PC-9 (cell line): ENCODE measurements at places on chromosomes 5 and 9. TPM values are rescaled to one million over a fixed set of nuclear protein-coding genes. Genes with fewer than 3 reads are reported as not detected.

- DNase-seq, result no peak
Measured at GRCh38 chr9:128249558-128249907, 26.3 kb downstream of the GOLGA2 start.

GRCh38 chr5:172820046-172820767 lies 13.8 kb upstream of the ERGIC1 start:
- no peak for DNase-seq

- no peak for DNase-seq
Measured at GRCh38 chr9:113359385-113359784, 10.0 kb downstream of the BSPRY start.

GRCh38 chr5:40615586-40616170 lies 64.0 kb upstream of the PTGER4 start:
- no peak for DNase-seq

DNA sequence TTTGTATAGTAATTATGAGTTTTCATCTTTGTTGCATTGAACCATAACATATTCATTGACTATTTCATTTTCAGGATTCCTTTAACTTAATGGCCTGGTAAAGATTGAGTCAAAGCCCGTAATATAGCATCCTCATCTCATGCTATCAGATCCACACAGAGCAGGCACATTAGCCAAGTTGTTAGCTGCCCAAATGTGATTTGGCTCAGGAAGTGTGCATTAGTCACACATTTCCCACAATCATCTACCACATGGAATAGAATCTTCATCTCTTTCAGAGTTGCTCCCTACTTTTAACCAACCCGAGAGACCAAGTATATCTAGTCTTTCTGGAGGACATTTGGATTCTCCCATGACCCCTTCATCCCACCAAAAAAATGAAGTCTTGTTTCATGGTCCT lies 481.0 kb upstream of the PTGER4 start:
- no peak for DNase-seq

DNA sequence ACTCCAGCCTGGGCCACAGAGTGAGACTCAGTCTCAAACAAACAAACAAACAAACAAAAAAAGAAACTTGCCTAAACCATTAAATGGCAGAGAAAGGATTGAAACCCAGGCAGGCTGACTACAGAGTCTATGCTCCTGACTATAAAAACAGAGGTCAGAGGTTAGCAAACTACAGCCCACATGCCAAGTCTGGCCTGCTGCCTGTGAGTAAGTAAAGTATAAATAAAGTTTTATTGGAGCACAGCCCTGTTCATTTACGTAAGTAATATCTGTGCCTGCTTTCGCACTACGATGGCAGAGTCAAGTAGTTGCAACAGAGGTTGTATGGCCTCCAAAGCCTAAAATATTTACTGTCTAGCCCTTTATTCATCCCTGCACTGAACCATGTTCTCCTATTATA lies 11.6 kb downstream of the POLR1E start:
- DNase-seq, result no peak

DNA sequence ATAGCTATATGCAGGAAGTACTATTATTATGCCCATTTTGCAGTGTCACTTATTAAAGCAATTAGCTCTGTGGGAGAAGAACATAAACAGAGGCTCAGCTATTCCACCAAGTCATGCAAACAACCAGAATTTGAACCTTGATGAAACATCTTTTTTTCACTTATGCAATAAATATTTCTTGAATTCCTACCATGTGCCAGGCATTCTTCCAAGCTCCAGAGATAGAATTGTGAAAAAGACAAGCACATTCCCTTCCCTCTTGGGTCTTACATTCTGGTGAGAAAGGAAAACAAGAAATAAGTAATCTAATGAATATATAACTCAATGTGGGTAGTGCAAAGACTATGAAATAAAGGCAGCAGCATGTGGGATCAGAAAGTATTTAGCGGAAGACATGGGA lies 32.1 kb upstream of the ADRB2 start:
- DNase-seq, result no peak

DNA sequence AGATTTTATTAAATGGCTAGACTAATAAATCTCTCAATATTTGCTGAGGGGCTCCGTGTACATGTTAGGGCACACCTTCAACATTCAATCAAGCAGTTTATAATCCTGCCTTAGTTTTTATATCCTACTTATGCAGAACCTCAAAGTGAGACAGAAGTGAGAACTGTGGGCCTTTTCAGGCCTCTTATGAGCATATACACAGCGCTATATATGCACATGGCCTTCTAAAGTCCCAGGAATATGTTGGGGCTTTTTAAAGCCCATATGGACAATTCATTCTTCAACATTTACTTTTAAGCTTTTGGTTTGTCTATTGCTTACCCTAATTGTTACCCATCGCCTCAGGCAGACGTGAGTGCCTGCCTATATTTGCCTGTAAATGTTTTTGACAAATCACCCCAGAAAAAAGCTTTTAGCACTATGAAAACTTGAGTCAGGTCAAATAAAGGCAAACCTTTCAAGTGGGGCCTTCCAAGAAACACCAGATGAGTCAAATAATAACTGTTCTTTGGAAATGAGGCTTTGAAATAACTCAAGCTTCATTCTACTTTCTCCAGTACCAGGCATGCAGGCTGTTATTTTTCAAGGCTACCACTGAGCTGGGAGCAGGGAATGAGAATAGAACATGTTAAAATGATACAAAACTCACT lies 58.2 kb downstream of the ESM1 start:
- no peak for DNase-seq

DNA sequence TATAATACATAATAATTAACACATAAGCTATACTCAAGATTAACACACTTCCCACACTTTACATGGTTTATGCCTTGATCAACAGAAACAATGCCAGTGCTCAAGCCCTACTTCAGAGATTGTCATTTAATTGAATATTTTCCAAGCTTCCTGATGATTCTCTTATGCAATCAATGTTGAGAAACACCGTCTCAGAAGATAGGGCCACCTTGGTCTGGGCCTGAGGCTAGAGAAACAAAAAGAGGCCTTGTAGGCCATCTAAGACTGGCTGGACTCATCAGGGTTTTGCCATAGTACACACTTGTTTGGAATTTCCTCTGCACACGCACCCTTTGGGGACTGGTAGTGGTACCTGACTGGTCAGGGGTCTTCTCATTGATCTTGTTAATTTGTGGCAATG lies 16.3 kb downstream of the C9orf152 start:
- DNase-seq, result peak; percentile 61

ADAMTS6 gene
- 1.4 and 2.1 TPM in 2 replicates for total RNA-seq

UGT3A1 gene
- total RNA-seq, result not detected in 2 replicates

DNA sequence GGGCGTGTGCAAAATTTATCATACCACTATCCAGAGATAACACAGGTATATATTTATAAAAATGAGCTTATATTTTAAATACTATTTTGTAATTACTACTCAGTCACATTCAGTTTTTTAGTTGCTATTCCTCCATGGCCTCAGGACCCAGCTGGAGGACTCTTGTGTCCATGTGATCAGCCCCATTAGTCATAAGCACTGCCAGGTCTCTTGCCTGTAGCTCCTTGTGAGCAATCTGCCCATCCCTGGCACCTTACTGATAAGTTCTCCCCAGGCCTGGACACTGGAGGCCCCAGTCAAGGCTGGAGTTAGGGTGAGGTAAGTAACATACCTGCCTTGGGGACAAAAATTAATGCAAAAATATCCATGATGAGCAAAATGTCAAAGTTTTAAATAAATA lies 29.5 kb upstream of the ADRB2 start:
- no peak for DNase-seq

- DNase-seq, result no peak
Measured at GRCh38 chr9:4760122-4760521, 19.1 kb upstream of the AK3 start.

DNA sequence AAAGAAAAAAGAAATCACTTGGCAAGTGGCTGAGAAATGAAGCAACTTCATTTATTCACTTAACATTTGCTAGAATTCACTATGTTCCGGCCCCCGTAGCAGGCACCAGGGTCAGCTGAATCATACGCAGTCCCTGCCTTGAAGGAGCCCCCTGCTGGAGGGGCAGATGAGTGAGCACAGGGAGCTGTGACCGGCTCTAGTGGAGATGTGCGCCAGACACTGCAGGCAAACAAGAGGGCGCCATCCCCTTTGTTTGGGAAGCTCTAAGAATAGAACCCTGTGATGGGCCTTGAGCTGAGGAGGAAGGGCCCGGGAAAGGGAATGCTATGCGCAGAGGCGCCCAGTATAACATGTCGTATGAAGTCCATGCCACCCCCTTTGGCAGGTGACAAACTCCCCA lies 20.2 kb upstream of the RPL26L1 start:
- peak; percentile 16 for DNase-seq

- DNase-seq, result no peak
Measured at GRCh38 chr5:13540168-13540750, 404.2 kb downstream of the DNAH5 start.

MED10 gene
- 81.8 and 82.0 TPM in 2 replicates for total RNA-seq

- DNase-seq, result peak; percentile 96
Measured at GRCh38 chr5:68433923-68434879, 218.6 kb downstream of the PIK3R1 start.

RAD17 gene
- 21.1 and 22.4 TPM in 2 replicates for total RNA-seq

STC2 gene
- total RNA-seq, result 42.2 and 63.5 TPM in 2 replicates

DNA sequence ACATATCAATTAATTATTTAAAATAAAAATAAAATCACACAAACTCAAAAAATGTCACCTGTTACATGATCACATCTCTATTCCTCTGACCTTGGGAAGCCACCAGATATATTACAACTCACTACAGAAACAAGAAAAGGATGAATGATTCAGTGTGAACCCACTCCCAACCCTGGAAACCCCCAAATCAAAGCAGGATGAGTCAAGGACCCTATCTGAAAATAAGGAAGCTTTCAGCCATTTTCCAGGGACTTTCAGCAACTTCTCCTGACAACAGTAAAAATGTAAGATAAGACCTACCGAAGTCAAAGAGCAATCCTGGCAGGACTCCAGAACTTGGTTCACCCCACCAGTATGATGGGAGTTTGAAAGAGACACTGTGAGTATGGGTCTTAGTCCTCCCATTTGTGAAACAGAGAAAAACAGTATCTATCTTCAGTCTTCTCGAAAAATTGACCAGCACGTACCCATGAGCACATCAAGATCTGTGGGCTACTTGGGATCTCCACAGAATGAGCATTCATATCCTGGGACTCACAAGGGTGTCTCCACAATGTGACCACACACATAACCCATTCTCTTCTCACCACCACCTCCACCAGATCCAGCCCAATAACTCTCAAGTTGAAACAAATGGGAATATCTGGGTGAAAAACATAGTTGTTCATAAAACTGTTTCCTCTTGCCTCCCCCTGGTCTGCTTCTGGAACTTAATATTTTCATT lies 9.9 kb downstream of the NRG2 start:
- no peak for DNase-seq

GRCh38 chr9:113356686-113357292 lies 7.4 kb downstream of the BSPRY start:
- no peak for DNase-seq

DNA sequence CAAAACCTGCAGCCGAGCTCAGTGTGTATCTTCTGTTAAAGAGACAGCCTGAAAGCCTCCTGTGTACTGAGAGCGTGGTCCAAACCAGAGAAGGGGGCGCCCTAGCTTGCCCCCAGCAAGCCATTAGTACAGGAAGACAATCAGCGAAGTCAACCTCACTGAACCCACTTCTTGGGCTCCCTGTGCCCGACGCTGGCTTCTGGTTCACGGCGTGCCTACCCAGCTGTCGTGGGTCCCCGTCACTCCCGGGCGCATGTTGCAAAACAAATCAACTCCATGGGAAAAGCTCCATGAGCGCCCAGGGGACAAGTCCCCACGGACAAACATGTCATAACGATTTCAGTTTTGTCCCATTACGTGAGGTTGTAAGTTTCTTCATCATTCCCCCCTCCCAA lies 326.9 kb downstream of the SH3GL2 start:
- DNase-seq, result no peak

DNA sequence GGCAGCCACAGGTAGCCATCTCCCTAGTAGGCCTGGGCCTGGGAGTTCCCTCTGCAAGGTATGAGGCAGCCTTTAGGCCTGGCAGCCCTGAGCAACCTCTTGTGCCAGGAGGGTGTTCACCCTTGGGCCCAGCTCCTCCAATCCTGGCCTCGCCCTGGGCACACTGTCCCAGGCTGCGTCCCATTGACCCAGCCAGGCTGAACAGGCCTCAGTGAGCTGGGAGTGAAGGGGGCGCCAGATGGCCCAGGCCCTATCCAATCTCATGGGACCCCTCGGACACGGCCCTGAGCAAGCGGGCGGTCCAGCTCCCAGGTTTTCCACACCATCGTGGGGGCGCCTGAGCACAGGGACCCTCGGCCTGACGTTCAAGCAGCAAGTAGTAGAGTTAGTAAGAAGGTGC lies 14.5 kb downstream of the SH3GLB2 start:
- no peak for DNase-seq

GRCh38 chr9:89722712-89723111 lies 117.9 kb downstream of the GADD45G start:
- no peak for DNase-seq

DNA sequence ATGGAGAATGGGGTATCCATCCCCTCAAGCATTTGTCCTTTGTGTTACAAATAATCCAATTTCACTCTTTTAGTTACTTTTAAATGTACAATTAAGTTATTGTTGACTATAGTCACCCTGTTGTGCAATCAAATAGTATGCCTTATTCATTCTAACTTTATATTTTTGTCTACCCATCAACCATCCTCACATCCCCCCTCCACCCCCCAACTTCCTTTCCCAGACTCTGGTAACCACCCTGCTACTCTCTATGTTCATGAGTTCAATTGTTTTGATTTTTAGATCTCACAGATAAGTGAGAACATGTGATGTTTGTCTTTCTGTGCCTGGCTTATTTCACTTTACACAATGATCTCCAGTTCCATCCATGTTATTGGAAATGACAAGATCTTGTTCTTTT lies 15.4 kb upstream of the RANBP17 start:
- DNase-seq, result no peak

GRCh38 chr9:81633952-81634854 lies 55.1 kb downstream of the TLE1 start:
- no peak for DNase-seq

DNA sequence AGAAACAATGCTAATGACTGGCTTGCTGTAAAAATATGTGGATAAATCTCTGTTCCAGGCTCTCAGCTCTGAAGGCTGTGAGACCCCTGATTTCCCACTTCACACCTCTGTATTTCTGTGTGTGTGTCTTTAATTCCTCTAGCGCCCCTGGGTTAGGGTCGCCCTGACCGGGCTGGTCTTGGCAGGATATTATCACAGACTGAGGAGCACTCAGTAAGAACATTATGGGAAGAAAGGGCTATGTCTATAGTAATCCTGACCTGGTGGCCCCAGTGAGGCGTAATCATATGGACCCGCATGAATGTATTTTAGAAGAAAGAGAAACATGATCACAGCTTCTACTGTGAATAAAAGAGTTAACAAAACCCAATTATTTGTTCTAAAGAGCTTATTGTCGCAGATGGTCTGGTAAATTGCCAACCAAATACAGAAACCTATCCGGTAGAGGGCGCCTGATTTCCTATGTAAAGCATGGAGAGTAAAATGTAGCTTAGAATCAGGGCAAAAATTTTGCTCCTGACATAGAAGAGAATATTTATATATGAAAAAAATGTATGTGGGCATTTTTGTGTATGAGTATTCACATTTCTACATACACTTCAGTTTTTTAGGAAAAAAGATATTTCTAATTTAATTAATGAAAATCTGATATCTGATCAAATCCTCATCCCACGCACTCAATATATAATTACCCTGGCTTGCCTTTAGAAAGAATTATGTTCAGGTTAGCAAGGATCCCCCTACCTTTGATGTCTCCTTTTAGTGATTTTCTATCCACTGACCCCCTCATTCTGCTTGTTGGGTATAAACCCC lies 5.8 kb upstream of the IFNA1 start:
- DNase-seq, result no peak
